ENCODE measurements at places on chromosomes 11 and 22.

DNA sequence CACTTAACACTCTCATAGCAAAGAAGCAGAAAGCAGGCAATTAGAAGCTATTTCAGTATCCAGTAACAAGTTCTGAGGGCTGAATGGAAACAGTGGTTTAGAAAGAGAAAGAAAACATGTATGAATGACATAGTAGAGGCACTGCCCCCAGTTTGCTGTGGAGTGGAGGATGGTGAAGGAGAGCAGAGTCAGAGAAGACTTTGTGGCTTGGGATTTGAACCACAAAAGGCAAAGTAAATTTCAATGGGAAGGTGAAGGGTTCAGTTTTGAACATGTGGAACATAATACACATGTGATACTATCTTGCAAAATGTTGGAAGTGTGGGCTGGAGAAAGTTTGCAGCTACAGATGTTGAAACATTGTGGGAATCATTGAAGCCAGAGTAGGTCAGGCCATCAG is 81.4 kb downstream of the SNX19 start:
- no peak for DNase-seq

- DNase-seq: no peak
These were observed 49.3 kb downstream of the TIMP3 start for GRCh38 chr22:32850591-32851517.

- DNase-seq: peak; percentile 77
These were observed at the start of gene LARGE2 for GRCh38 chr11:45922425-45923082. LARGE2 (plus strand) TSS chr11:45922656; CDS start chr11:45922883, 227 bp downstream.

DNA sequence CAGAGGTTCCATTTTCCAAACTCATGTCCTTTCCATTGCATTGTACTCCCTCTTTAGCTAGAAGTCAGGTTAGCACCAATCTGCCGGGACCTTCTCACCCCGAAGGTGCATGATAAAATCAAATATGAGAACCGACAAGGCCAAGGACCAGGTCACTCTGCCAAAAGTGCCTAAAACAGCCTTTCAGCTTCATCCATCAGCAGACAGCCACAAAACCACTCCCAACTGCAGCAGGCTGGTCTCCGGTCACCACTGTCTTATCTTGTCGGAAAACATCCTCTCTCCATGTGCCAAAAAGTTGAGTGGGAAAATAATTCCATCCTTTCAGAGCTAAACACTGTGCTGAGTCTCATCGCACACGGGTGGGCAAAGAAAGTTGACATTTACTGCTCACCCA is 1.4 kb downstream of the PI4KA start:
- DNase-seq: no peak

DNA sequence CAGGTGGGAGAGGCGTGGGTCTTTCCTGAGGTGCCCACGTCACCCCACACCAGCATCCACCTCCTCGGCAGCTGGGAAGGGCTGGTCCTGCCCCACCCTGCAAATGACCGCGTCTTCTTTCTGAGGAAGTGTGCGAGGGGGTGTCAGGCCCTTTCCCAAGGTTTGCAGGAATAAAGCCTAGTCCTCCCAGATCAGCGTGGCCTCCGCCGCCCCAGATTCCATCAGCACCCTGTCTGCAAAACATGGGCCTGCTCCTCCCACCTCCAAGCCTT is 14.4 kb upstream of the SLC39A13 start:
- DNase-seq: peak; percentile 26

DNA sequence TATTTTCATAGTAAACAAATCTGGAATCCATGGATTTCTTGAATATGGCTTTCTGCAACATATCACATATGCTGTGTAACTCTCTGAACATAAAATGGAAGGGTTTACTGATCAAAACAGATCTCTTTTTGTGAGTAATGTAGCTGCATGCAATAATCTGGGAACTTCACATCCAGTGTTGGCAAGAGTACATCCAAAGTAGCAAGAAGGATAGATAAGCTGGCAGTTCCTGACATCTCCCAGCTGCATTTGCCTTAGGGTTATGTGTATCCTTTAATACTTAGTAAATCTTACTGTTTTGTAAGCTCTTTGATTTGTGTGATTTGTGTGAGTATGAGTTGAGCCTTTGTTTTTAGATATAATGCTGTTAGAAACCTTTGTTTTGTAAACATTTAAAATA is 280.4 kb upstream of the CNTN5 start:
- DNase-seq: no peak

DNA sequence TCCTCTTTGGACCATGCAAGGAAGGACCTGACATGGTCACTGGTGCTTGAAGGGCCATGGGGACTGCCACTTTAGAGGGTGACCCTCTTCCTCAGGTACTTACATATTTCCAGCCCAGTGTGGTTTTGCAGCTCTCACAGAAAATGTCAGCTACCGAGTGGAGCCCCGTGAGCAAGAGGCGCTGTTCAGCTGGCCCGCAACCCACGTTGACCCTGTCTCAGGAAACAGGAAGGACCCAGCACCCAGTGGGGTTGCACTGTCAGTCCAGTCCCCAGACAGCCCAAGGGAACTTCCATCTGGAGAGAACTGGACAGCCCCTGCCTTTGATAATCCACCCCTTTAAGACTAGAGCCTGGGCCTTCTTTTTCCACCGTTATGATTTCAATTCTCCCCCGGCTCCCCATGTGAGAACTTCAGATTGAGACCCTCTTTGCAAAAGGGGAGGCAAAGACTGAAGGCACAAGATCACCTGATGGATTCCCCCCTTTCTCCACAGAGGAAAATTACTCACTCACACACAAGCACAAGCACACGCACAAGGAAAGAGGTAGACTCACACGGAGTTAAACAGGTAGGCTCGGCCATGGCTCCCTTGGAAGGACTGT is 3.4 kb downstream of the YPEL4 start:
- no peak for DNase-seq

DNA sequence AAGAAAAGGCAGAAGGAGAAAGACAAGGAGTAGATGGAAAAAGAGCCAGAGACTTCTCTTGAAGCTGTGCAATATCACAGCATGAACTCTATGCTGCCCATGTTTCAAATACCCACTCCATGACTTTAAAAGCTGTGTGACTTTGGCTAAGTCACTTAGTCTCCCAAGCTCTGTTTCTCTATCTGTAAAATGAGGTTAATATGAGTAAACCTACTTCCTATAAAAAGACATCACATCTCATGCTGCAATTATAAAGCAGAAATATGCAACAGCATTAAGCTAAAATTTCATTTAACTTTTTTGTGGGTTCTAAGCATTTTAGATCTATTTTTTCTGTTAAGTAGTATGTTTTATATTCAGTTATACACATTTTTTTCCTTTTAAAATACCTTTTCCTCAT is 11.6 kb downstream of the DGCR2 start:
- DNase-seq: no peak

- no peak for DNase-seq
These were observed 69.0 kb upstream of the ARFGAP3 start for GRCh38 chr22:42926104-42926503.

DNA sequence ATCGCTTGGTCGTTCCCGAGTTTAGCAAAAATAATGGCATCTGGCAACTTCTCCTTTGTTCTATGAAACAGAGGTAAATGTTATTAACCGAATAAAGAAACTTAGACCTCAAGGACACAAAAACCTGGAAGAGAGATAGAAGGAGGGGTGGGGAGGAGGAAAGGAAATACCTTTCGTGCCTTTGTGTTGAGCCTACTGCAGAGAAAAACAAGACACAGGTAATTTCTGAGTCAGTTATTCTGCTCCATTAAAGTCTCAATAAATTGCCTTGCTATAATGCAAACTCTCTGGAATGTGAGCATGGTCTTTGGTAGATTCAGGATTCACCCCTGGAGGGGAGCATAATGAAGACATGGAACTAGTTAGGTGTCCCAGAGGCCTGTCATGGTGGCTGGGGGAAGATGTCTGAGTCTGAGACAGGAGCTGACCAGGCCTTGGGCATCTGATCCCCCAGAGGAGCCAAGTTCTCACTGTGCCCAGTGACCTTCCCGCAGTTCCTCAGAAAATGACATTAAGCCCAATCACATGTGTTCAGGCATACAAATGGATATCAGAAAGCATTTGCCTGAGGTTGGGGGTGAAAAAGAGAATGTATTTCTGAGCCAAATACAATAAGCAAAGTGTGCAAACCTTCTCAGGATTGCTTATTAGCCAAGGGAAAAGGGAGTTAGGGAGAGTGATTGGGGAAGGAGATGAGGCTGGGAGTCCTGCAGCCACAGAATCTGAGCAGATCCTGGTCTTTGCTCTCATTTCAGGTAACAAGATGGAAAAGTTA is 72.6 kb upstream of the CADM1 start:
- DNase-seq: no peak

GRCh38 chr22:19983741-19984140 is 32.9 kb downstream of the ARVCF start:
- no peak for DNase-seq
